ENCODE measurements at places on chromosomes 5 and 9. TPM values are rescaled to one million over a fixed set of nuclear protein-coding genes. Genes with fewer than 3 reads are reported as not detected.

The PTGDS gene
- total RNA-seq = not detected

The DNM1 gene
- 14.0 TPM for total RNA-seq

The SPATA31D4 gene
- not detected for total RNA-seq

The KCNN2 gene
- 0.15 TPM for total RNA-seq

The TRIM7 gene
- 3.2 TPM for total RNA-seq

The CARTPT gene
- total RNA-seq = not detected

The UQCRQ gene
- total RNA-seq = 231 TPM

The THBS4 gene
- total RNA-seq = 0.22 TPM

The CD72 gene
- 0.05 TPM for total RNA-seq

The IRGM gene
- not detected for total RNA-seq

The SPATA24 gene
- total RNA-seq = 6.3 TPM

The SLC1A3 gene
- 17.0 TPM for total RNA-seq

The FGFR4 gene
- 0.62 TPM for total RNA-seq

The ZNF454 gene
- total RNA-seq = 0.54 TPM

The DOCK8 gene
- 1.4 TPM for total RNA-seq

The ACTBL2 gene
- 9.3 TPM for total RNA-seq

The PCDHB14 gene
- total RNA-seq = 0.44 TPM

The SPINK5 gene
- not detected for total RNA-seq

The ANKRD18A gene
- not detected for total RNA-seq

The C9orf72 gene
- total RNA-seq = 5.8 TPM

The TRPM6 gene
- total RNA-seq = 0.49 TPM

The PLPPR1 gene
- total RNA-seq = not detected

The PCDHGB3 gene
- total RNA-seq = 0.54 TPM

The INSL6 gene
- total RNA-seq = not detected

The WDR41 gene
- total RNA-seq = 65.0 TPM

The ARL14EPL gene
- total RNA-seq = 0.37 TPM

The HK3 gene
- total RNA-seq = not detected

The TSLP gene
- total RNA-seq = 0.79 TPM

The TICAM2 gene
- 16.0 TPM for total RNA-seq

The TEK gene
- 2.0 TPM for total RNA-seq

The ADGRV1 gene
- 0.47 TPM for total RNA-seq

The PCDHGA1 gene
- 0.71 TPM for total RNA-seq

The SGCD gene
- 1.7 TPM for total RNA-seq

The FBXL7 gene
- total RNA-seq = 12.5 TPM

The KIF20A gene
- total RNA-seq = 133 TPM

The ANKRD55 gene
- not detected for total RNA-seq

The FOXD4L6 gene
- total RNA-seq = not detected

The REEP5 gene
- total RNA-seq = 38.5 TPM

The SLC31A2 gene
- 9.9 TPM for total RNA-seq

The LCN9 gene
- total RNA-seq = not detected

The CCDC192 gene
- total RNA-seq = not detected

The ZNG1A gene
- total RNA-seq = 47.2 TPM

The RBM22 gene
- total RNA-seq = 39.3 TPM

The PCDHB9 gene
- 1.6 TPM for total RNA-seq

The GABRP gene
- not detected for total RNA-seq

The PCDHGA7 gene
- total RNA-seq = not detected

The FGF10 gene
- total RNA-seq = not detected

The TYRP1 gene
- total RNA-seq = 13.4 TPM

The NCS1 gene
- total RNA-seq = 30.0 TPM

The SVEP1 gene
- total RNA-seq = 1.2 TPM

The GOLM1 gene
- total RNA-seq = 66.3 TPM

The NRG2 gene
- total RNA-seq = 1.9 TPM

The PPP3R2 gene
- not detected for total RNA-seq

The C1QTNF3 gene
- total RNA-seq = 1.3 TPM

The PCDHB10 gene
- total RNA-seq = 1.3 TPM

The PRLR gene
- 0.96 TPM for total RNA-seq

The IFNE gene
- 0.57 TPM for total RNA-seq

The IL3 gene
- total RNA-seq = not detected

The FAT2 gene
- total RNA-seq = 0.05 TPM

Data from M059J (cell line).